Activated naive CD4-positive, alpha-beta T cell treated with Interleukin-2 at 50 U/mL for 16 hours (primary cell): ENCODE measurements at places on chromosomes 2 and 18.

DNA sequence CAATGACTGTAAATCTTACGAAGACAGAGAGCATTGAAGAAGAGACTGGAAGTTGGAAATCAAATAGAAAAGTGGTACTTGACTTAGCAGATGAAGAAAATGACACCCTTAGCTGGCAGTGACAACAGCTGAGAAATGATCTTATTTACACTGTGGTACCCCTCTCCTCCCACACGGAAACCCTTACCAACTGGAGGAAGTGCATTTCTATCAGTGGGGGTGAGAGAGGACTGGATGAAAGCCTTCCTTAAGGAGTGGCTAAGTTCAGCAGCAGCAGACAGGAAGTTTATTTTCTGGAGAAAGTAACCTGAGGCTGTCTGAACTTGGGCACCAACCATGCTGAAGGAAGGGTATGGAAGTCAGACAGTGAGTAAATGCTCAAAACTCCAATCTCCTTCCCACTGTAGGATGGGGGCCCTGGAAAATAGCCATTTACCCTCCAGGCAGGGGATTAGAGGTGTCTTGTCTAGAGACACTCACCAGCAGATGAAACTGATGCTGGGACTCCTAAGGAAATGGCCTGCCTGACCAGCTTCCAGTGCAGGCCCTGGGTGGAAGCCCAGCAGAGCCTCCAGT is 160.2 kb upstream of the NCK2 start:
- no peak for DNase-seq

DNA sequence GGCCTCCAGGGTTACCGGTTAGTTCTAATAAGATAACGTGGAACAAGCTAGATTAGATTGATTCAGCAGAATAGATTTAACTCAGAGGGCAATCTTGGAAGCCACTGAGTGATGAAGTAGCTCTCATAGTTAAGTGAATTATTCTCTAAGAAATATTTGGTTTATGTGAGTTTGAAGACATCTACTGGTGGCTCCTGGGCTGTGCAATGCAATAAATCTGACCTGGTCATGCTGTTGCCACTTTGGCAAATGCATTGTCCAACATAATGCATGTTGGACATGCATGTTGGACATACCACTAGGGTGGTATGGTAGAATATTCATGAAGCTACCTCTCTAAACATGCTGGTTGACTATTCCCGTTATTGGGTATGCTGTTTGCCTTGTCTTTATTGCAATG is 493.7 kb upstream of the VRK2 start:
- DNase-seq: no peak

- no peak for DNase-seq
These were observed 8.1 kb downstream of the SMAD7 start for GRCh38 chr18:48942554-48943261.

- no peak for DNase-seq
These were observed 102.7 kb downstream of the MYO1B start for GRCh38 chr2:191347881-191348280.

- no peak for DNase-seq
These were observed 176.6 kb downstream of the HDAC4 start for GRCh38 chr2:239224199-239224570.

- no peak for DNase-seq
These were observed 158.6 kb upstream of the LTBP1 start for GRCh38 chr2:32788114-32788513.

DNA sequence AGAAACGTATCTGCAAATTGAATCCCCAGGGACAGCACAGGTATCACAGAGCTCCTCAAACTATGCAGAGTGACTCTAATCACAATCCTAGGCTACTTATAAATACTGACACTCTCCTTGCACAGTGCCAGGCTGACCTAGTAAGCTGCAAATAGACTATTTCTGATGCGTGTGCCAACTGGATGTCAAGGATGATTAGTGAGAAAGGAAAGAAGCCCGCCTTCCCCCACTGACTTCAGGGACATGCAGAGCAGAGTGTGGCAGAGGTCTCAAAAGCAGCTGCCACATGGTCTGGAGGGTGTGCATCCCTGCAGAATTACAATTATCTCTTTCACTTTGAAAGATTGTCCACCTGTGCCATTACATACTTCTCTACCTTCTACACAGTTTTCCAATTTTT is 235.6 kb downstream of the CPS1 start:
- DNase-seq: no peak

GRCh38 chr2:53437371-53437770 is 330.2 kb upstream of the CHAC2 start:
- no peak for DNase-seq
